ENCODE measurements at places on chromosomes 7 and 10.

GRCh38 chr7:30800785-30801252, 29.6 kb downstream of the MINDY4 start:
- DNase-seq = peak; percentile 88

- no peak for DNase-seq
Measured at GRCh38 chr10:89639326-89639725, 5.7 kb downstream of the PANK1 start.

GRCh38 chr7:24069751-24070150, 214.2 kb upstream of the NPY start:
- no peak for DNase-seq

GRCh38 chr10:24114556-24114955, 94.4 kb upstream of the KIAA1217 start:
- peak; percentile 1 for DNase-seq

DNA sequence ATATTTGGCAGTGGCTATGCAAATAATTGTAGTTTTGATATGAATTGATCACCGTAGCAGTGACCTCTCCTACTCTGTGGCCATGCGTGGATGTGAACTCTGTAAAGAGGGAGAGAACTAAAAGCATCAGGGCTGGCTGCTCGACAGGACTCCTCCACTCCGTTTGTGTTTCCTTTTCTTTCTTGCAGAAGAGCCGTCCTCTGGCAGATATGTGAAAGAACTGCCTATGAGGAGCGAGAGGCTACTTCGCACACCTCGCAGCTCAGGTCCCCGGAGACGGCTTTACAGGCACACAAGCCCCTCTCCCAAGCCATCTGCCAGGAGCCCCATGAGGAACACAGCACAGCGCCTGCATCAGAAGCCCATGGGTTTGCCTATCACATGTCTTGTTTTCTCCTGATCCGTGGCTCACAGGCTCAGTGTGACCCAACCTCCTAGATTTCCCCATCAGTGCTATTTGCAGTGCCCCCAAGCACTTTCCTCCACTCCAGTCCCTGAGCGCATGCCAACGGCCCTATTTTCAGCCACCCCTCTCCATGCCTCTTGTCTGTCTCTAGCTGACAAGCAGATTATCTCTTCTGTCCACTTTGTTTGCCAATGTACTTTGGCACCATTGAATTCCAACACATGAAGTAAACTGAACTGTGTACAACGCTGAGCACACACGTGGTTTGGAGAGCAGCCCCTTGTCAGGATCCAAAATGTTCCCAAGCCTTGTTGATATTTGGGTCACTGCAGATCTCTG, 164.3 kb upstream of the AKR1E2 start:
- peak; percentile 75 for DNase-seq

DNA sequence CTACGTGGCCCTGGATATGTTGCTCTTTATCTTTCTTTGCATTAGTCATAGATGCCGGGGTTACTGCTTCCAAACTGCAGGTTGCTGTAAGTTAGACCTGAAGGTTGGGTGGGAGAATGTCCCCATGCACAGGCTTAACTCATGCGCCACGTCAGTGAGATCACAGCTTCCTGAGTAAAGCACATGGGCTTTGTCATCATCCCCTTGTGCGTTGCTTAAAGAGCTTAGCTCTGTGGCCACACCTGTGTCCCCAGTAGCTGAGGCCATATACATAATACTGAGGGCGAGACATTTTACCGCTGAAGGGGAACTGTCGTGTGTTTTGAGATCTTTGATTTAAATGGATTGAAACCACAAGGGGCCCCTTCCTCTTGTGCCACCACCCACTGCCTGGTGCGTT, 45.8 kb upstream of the BTBD16 start:
- DNase-seq = no peak

- no peak for DNase-seq
Measured at GRCh38 chr10:16119445-16119844, 259.1 kb upstream of the MINDY3 start.

DNA sequence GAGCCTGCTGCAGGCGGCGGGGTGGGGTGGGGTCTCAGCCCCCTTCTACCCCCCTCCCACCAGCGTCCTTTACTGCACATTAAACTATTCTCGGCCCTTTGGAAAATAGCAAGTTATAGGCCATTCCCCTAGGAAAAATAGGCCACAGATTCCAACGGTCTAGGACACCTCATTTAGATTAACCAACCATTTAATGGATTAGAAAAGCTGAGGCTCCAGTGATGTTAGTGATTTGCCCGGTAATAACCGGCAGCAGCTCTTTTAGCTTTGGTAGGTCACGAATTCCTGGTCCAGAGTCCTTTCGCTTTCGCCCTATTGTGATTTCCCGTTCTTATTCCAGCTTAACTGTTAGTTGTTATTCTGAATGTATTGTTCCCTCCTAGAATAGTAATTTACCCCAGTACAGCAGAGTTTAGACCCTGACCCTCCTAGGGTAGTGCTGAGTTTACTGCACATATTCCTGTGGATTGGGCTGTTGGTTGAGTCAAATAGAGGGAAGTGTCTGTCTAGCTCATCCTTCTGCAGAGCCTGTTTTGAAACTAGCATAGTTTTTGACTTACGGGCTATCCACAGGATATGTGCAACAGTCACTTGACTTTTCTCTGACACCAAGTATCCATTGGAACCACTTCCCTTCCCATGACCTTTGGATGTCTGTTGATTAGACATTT, 754 bp downstream of the GSTO1 start:
- peak; percentile 60 for DNase-seq

DNA sequence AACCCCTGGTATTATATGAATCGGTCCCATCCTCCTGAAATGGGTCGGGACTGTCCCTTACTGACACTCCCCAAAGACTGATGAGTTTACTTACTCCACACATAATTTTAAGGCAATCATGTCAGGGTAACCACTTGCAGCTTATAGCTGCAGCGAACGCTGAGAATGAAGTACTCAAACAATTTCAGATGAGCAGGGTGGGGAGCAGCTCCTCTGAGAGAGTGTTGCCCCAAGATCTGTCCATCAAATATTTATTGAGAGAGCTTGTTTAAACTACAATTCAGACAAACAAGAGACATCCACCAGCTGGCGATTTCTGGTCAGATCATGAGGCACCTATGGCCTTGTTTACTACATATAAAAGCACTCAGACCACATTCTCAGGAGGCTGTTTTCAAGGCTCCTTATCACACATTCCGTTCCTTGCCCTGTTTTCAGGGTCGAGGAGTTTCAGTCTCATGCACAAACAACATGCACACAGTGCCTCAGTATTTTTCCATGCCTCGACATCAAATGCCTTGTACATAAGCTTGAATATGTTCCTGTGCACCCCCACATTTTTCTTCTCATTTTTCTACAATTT, 80.1 kb downstream of the THSD7A start:
- no peak for DNase-seq

DNA sequence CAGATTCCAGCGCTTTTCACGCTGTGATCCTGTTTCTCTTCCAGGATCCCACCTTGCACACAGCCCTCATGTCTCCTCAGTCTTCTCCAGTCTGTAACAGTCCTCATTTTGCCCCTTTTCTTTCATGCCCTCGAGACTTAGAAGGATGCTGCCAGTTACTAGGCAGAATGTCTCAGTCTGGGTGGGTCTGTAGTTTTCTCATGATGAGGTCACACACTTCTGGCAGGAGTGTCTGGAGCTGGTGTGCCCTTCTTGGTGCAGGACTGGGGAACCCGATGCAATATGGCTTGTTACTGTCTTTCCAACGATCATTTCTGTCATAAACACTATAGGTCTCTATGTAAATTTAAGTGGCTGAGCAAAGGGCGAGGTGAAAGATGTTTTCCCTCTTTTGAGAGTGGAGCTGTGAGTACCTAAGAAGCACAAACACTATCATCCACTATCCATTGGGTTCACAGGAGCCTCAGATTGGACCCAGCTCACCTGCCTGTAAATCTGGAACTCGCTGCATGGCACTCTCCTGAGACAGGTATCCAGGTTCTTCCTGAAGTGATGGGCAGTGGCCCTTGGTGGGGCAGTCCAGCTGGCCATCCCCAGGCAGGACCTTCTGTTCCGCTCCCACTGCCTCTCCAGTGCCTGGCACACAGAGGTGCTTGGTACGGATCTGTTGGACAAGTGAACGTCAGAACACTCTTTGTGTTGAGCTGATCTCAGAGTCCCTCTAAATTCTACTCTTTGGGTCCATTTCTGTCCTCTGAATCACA, 64.3 kb upstream of the ZNF32 start:
- DNase-seq = no peak

GRCh38 chr7:55387062-55387965, 22.2 kb downstream of the LANCL2 start:
- peak; percentile 9 for DNase-seq

DNA sequence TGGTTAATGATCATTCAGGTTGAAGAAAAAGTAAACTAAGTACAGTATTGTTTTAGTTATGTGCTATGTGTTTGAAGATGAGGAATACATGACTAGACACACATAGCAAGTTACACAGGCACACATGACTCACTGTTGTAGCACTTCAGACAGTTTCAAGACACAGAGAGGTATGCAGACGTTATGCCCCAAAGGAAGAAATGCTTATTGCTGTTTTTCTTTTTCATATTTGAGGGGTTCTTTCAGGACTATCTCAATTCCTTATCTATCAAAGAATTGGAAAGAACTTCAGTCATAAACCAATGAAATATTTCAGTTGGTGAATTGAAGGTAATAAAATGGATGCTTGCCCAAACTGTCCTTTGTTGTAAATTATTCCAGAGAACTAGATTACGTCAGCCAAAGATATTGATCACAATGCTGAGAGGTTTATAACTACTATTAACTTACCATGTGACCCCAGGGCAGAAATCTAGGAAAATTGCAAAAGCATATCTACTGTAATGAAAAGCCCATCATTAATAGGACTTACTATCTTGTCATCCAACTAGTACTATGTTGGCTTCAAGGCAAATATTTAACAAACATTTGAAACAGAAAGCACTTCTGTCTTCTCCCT, 61.2 kb upstream of the CAPZA2 start:
- DNase-seq = no peak

GRCh38 chr7:155538293-155538692, 8.1 kb downstream of the CNPY1 start:
- DNase-seq = no peak

DNA sequence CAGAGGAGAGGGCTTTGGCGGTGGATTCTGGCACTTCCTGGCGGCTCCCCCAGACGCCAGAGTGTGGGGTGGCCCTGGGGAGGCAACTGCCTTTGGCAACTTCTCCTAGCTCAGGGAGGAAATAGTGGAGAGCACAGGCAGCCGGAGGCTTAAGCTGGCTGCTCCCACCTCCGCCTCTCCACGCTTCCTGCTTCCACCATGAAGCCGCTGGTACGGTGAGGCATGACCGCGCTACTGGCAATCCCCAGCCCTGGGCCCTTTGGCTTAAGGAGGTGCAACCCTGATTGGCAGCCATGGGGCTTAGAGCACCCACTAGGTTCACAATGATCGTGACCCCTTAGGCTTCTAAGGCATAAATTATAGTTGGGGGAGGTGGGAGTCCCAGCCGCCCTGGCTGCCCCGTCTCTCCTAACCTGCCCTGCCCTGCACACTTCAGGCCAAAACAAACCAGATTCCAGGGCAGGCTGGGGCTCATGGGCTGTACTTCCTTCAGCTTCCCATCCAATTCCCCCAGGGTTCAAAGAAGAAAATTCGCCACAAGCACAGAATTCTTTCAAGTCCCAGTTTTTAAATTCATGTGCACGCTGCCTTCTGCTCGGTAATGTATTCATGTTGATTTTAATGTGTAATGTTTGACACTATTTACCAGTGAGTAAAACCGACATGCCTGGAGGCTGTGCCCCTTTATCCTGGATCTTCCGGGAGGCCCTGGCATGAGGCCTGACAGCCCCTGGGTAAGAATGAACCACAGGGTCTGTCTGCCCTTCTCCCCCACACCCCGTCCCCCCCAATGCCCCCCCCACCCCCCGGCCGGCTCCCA, 90.7 kb upstream of the LRRC4 start:
- DNase-seq = no peak

DNA sequence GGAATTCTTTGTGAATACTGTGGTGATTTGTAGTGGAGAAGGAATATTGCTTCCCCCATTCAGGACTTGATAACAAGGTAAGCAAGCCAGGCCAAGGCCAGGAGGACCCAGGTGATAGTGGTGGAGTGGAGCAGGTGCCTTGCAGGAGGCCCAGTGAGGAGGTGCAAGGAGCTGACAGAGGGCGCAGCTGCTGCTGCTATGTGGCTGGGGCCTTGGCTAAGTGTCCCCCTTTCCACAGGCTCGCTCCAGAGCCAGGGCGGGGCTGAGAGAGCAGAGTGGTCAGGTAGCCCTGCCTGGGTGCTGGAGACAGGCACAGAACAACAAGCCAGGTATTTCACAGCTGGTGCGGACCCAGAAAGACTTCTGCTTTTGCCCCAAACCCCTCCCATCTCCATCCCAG, 162.9 kb downstream of the EGFR start:
- no peak for DNase-seq

- DNase-seq = no peak
Measured at GRCh38 chr10:14554091-14554490, 220.6 kb downstream of the FAM107B start.

GRCh38 chr7:45982132-45982531, 61.1 kb upstream of the IGFBP3 start:
- no peak for DNase-seq

- DNase-seq = no peak
Measured at GRCh38 chr10:12828736-12829135, 172.8 kb downstream of the CCDC3 start.

DNA sequence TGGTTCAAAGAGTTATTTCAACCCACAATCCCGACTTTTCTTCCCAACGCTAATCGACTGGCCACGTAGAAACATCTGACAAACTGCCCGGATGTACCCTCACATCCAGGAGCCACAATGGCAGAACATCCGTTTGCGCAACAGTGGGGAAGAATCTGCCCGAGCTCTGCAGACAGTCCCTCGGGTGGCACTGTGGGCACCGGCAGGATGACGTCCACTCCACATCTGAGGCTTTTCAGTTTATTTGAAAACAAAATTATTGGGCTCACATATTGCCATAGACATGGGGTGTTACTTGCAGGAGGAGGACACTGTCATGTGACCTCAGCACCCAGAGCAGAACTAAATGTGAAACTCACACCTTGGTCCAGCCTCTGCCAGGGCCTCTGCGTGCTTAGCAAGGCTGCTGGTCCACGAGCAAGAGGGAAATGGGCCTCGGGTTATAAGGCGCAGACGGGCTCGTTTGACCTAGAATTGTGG, 84.1 kb downstream of the MKI67 start:
- no peak for DNase-seq

GRCh38 chr10:51585742-51586141, 113.7 kb downstream of the CSTF2T start:
- DNase-seq = no peak

- DNase-seq = no peak
Measured at GRCh38 chr10:77890097-77890496, 36.5 kb downstream of the DLG5 start.

- DNase-seq = no peak
Measured at GRCh38 chr10:133102415-133103095, 14.8 kb downstream of the ADGRA1 start.

GRCh38 chr10:127694580-127695193, 42.3 kb upstream of the FOXI2 start:
- peak; percentile 6 for DNase-seq

GRCh38 chr7:40437936-40438634, 303.3 kb downstream of the SUGCT start:
- DNase-seq = peak; percentile 21
